ENCODE measurements at places on chromosomes 2 and 18.

- DNase-seq: no peak
Observed at GRCh38 chr2:168060986-168061750, 186.2 kb downstream of the STK39 start.

DNA sequence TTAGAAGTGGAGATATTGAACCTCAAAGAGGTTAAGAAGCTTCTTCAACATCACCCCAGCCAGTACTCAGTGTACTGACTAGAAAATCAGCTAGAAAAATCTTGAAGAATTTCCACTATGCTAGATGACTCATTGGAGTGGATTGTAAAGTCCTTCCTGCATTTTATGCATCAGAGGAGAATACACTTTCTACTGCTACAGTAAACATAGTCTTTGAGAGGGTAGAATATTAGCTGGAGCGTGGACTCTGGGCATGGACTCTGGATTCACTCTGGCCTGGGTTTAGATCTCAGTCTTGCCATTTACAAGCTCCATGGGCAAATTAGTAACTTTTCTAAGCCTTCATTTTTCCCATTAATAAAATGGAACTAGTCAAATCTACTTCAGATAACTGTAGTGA is 215.9 kb downstream of the IRS1 start:
- DNase-seq: no peak

DNA sequence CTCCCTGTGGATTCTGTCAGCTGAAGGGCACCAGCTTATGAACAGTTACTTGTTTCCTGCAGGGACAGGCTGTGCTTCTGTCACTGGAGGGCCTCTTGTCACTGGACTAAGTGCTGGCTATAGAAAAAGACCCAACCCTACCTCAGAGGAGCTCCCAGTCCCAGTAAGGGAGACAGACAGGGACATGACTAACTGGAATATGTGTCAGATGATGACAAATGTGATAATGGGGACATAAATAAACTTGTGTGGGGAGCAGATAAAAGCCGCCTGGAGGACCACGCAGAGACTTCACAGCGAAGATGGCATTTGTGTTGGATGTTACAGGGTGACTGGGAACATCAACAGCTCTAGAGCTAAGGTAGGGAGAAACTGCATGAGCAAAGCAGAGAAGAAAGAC is 95.0 kb downstream of the MAPRE2 start:
- no peak for DNase-seq

DNA sequence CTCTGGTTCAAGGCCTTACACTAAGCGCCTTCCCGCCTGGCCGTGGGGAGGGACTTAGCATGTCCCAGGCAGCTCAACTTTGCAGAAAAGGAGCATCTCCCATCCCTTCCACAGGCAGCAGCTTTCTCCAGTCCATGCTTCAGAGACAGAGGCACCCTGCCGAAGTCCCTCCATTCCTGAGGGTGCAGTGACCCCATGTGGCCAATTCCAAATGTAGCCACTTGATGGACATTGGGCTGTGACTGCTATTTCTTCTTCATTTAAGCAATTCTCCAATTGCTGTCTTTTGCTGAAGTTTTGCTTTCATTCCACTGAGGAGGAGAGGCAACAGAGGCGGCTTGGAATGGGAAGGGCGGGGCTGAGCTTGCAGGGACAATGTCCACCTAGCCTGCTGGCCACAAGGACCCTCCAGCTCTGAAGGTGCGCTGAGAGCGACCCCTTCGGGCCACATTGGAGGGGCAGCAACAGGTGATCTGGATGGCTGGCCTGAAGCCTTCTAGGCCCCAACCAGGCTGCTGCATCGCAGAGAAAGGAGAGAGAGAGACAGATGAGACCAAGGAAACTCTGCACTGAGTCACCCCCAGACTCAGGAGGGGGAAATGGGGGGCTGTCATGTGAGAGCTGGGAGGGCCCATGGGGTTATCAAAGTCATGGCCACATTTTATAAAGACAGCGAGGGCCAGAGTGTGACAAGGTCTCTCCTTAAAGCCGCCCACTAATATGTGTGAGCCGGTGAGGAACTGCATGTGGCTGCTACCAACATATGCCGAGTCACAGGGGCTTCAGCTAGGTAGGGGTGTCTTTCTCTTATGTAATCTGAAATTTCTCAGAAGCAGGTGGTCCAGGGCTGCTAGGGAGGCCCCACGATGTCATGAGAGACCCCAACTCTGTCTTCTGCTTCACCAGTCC is 61.3 kb downstream of the LONRF2 start:
- DNase-seq: peak; percentile 86

GRCh38 chr2:17717666-17718065 is 35.9 kb downstream of the SMC6 start:
- DNase-seq: no peak

GRCh38 chr2:239905884-239906654 is 119.1 kb downstream of the NDUFA10 start:
- DNase-seq: no peak

- DNase-seq: no peak
Observed at GRCh38 chr2:138922973-138923563, 142.9 kb upstream of the NXPH2 start.

DNA sequence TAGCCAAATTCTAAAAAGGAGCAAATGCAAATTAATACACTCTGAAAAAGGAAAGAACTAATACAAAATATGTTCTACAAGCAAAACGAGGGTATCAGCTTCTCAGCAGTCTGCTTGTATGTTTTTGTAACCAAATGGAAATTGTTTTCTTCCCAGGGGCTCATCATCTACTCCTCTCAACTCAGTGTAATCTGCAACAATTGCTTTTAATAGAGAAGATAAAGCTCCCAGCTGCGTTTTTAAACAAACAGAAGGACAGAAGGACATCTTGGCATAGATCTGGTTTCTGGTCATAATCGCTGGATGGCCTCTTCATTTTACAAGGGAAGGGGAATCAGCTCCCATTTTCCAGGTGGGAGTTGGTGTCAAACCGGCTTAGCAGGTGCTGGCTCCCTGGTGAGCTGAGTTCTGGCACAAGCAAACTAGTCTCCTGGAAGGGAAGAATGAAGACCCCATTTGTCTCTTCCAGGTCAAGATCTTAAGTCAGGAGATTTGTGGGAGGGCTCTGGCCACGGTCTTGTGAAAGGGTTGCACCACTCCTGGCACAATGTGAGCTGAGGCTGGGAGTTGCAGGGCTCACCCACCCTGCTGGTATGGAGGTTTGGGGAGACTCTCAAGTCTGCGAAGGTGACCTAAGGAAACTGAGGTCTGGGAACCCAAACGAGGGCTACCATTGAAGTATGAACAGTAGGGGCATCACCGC is 41.6 kb downstream of the NPPC start:
- DNase-seq: no peak

DNA sequence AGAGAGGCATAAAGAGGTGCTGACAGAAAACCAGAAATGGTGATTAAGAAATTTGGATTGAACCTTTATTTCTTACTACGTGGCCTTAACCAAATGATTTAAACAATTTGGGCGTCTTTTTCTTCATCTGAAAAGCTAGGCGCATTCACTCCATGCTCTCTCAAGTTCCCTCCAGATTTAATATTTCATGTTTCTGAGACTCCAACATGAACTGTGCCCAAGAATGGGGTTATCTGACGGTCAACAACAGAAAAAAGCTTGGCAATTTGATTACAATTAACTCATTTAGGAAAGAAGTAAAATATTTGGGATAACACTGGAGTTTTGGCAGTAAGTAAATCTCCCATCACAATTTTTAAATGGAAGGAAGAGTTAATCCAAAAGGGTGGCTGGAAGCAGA is 345.4 kb downstream of the ARHGAP15 start:
- DNase-seq: no peak
